Activated CD8-positive, alpha-beta memory T cell treated with anti-CD3 and anti-CD28 coated beads, Interleukin-2, amount 50 U/mL, for 48 hours (primary cell): ENCODE measurements at places on chromosomes 6 and 20.

GRCh38 chr6:128275681-128276080 lies 244.7 kb downstream of the PTPRK start:
- DNase-seq: no peak

- DNase-seq: no peak
Measured at GRCh38 chr20:57175397-57176010, 90.9 kb downstream of the BMP7 start.

GRCh38 chr6:147806697-147807096 lies 298.2 kb downstream of the SAMD5 start:
- DNase-seq: no peak

DNA sequence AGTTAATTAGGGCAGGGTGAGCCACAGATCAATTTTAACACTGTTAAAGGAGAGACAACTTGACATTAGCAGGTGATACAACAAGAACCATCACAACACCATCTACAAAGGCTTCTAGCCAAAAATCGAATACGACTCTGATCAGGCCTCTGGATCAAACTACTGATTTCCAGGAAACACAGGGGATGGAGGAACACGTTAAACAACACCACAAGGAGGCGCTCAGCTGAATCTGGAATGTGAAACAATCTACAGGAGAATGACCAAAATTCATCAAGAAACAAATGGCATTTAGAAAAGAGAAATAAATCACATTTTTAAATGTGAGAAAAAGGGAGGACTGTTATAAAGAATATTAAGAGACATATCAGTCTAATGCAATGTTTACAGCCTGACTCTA lies 13.5 kb upstream of the MAFB start:
- DNase-seq: no peak

- no peak for DNase-seq
Measured at GRCh38 chr6:127347178-127347577, 3.8 kb upstream of the ECHDC1 start.

- DNase-seq: peak; percentile 63
Measured at GRCh38 chr6:27541212-27541932, 68.5 kb upstream of the ZNF184 start.

DNA sequence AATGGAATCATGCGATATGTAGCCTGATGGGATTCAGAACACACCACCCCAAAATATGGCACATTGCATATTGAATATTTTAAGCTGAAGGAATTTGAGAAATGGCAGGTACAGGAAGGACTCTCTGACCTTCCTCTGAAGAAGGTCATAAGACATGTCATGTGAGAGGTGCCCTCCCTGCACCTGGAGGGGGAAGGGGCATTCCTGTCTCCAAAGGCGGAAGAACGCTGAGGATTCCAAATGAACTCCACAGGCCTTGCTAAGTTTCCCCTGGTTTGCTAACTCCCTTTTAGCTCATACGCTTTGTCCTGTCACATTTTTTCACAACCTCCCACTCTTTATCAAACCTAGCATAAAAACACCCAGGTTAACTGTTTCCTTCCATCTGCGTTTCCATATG lies 347.8 kb downstream of the CDKAL1 start:
- DNase-seq: no peak

DNA sequence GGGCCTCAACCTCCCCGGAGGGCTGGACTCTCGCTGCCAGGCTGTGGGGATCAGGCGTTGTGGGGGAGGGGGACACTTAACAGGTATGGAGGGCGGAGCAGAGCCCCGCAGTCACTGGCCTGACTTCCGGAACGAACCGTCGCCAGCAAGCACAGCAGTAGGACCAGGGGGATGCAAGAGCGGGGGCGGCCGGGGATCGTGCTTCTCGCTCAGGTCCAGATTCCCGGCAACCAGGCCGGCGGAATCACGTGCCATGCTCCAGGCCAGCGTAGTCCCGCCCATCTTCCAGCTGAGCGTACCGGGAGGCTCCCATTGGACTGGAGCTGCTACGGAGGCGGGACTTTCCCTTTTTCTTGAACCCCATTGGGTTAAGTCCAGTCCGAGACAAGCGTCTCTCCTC lies 10.0 kb upstream of the POU5F1 start:
- DNase-seq: peak; percentile 66

DNA sequence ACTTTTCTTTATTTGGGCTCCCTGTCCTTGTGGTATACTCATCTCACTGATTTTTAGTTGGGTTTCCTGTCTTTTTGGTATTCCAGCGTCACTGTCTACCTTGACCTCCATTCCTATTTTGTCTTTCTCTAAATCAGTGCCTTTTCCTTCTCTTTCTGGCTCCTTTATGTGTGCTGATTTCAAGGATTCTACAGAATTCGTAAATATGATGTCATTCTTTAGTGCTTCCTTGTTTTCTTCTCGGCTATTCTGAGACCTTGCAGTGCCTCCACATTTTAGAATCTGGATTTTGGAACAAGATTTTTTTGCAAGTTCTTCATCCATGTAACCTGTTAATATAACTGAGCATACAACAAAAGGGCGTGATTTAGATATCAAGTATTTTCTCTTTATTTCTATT lies 69.8 kb upstream of the NOTCH4 start:
- DNase-seq: no peak

DNA sequence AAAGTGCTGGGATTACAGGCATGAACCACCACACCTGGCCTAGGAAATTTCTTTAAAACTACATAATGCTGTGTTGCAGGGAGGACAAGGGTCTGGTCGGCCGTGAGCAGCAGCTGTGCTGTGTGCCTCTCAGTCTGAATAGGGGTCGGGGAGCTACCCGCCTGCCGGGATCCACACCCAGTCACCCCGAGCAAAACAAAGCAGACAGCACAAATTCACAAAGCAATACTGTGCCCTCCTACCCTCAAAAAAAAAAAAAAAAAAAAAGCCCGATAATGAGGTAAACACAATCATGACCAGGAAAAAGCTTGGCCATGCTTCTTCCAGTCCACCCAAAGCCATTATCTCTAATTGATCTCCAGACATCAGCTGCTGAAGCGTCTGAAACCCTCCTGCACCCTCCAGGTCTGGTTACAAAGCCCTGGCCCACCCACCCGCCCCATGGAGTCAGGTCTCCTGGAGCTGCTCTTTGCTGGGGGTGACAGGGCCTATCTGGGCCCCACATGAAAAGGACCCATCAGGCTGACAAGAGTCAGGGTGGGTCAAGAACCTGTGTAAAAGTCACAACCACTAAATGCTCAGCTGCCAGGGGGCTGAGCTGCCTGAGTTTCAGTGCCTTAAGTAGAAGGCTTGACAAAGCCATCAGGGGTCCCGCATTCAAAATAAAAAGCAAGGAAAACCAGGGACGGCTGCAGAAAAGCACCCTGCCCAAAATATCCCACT lies 88.2 kb downstream of the NOL4L start:
- DNase-seq: no peak

DNA sequence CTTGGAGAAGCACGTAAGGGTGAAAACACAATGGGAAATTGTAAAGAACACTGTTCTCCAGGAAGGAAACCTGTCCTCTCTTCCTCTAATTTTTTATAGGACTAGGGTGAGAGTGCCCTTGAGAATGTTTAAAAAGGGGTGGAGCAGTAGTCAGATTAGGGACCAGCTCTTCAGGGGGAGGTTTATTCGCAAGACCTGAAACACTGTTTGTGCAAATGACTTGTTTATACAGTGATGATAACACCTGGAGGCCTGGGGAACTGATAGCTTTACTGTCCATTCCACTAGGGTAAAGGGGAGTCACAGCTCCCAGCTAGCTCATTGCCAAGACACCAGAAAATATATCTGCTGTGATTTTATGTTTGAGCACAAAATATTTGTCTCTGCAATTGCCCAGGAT lies 8.1 kb upstream of the FUT9 start:
- no peak for DNase-seq

DNA sequence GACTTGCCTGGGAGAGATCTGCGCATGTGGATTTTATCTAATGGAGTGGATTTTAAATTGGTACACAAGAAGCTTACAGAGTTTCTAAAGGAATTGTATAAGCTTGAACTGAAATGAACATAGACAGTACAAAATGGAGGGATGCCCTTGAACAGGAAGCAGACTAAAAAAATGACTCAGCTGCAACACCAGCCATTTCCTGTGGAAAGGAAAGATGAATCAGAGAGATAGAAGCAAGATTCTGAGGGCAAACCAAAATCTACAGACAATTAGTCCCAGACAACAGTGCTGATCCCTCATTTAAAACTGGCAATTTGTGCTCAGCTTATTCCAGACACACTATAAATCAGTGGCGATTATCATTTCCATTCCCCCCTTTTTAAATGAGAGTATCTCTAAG lies 114.6 kb upstream of the TCF21 start:
- no peak for DNase-seq

DNA sequence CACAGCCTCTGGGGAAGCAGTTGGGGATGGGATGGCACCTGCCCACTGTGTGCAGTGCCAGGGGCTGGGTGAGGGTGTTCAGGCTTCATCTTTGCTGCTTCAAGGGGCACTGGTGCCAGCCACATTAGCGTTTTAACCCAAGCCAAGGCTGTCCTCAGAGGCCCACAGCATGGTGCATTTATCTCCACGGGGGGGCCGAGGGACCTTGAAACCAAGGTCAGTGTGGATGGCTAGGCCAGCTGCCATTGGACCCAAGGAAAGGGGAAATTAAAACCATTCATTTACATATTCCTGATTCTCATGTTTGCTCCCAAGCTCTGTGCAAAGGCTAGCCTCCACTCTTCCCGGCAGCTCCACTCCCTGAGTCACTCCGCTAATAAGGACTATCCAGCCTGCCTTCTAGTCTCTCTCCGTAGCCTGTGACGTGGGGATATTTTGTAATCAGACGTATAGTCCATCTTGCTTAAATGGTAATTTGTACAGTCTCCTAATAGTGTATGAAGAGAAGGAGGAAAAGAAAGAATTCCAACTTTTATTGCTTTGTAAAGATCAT lies 197.1 kb downstream of the CDH4 start:
- no peak for DNase-seq

GRCh38 chr20:47406849-47407682 lies 50.6 kb upstream of the ZMYND8 start:
- no peak for DNase-seq

DNA sequence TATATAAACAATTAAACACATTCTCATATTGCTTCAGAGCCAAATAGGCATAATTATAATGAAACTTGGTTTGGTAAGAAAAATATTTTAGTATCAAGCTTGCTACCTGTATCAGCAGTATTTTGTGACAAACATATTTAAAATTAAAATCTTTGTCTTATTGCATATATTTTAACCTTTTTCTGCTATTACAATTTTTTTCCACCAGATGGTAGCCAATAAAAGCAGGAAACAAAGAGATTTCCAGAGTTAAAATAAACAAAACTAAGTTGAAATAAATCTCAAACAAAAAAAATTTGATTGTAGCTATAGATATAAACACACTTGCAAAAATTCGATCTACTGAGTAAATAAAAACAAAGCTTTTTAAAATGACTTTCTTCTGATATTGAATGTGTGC lies 491.3 kb upstream of the GJE1 start:
- DNase-seq: no peak

- no peak for DNase-seq
Measured at GRCh38 chr6:109323241-109323640, 59.0 kb downstream of the CD164 start.

DNA sequence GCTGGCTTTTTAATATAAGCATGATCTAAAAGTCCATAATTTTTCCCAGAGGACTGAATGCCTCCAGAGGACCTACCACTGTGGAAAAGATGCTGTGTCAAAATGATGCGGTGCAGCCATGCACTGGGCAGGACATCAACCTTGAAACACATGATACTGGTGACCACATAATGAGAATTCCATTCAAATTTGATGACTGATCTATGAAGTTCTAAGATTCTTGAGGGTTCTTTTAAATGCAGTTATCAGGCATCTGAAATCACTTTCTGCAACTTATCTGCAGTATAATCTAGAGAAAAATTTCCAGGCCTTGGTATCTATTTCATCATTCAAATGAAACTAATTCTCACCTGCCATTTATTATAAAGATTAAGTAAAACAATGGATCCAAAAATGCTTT lies 15.0 kb upstream of the MARCKS start:
- no peak for DNase-seq

DNA sequence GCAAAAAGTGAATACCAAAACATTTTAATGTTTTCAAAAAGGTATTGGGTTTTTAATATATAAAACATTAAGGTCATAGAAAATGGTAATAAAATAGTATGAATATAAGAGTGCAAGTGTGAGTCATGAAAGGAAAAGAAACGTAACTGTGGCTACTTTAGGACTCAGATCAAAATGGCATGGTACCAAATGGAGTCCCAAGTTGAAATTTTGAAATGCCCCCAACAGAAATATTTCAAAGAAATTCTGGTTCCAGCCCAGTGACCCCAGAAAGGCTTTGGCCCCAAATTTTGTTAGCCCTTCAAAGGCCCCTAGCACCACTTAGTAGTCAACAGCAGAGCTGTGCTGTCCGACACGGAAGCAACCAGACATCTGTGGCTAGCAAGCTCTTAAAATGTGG lies 6.0 kb downstream of the COL12A1 start:
- DNase-seq: no peak

DNA sequence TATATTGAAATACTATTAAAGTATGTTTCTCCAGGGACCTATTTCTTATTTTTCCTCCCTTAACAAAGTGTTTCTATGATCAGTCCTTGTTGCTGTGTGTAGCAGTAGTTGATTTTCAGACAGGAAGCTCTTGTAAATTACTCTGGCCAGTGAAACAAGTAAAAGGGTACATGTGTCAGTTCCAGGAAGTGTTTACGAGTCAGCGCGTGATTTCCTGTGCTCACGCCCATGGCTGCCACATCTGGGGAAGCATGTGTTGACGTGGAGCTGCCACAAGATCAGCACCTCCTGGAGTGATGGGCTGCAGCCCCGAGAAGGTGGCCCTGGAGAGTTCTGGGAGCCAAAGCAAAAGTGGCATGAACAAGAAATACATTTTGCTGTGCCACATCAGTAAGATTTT lies 38.6 kb upstream of the GGTLC1 start:
- DNase-seq: peak; percentile 79

GRCh38 chr6:149035766-149036165 lies 281.7 kb upstream of the TAB2 start:
- no peak for DNase-seq

GRCh38 chr6:49550492-49551077 lies at the start of gene C6orf141:
C6orf141 (plus strand) TSS chr6:49550668; CDS start chr6:49550793, 125 bp downstream.
- DNase-seq: peak; percentile 60

GRCh38 chr6:39137245-39137644 lies 22.3 kb upstream of the SAYSD1 start:
- no peak for DNase-seq

DNA sequence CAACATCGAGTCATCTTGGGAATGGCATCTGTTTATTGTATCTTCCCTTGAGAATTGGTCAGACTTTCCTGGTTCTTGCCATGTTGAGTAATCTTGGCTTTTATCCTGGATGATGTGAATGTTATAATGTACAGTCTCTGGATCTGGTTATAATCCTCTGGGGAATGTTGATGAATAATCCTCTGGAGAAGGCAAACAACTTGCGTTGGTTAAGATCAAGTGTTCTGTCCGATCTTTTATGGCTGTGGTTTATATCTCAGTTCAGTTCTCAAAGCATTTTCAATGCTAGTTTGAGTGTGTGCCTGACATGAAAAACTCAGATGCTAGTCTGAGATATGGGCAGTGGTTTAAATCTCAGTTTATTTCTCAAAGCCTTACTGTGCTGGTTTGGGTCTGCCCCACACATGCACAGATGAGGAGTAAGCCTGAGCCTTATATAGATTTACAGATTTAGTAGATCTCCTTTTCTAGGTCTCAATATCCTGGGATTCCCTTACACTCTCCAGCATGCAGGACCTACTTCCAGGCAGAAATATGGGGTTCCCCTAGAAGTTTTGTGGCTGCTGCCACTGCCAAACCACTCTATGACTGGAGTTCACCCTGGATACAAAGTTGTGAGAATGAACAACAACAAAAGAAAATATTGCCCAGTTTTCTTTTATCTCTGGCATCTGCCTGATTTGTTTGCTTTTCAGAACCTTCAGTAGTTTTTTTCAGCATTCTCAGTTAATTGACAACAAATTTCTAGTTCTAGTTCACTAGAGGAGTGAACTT lies 191.8 kb upstream of the MAN1A1 start:
- DNase-seq: no peak
